Globus pallidus (tissue), 1 donor: ENCODE measurements at places on chromosomes 2 and 18.

GRCh38 chr2:112918256-112918655, 7.3 kb downstream of the IL37 start:
- DNase-seq: no peak

DNA sequence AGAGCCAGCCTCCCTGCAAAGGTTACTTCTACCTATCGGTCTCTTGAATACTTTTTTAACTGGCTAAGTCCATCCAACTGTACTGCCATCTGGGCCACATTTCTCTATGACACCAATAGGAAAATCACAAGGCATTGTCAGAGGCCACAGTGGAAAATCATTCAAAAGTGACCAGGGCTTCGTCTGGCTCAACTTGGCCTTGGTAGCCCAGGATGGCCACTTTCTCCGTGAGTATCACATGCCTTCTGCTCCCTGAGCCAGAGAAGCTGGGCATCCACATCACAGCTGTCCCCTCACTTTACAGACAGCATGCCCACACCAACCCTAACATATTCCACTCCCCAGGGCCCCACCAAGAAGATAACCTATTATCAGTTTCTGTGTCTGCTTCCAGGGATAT, 5.8 kb downstream of the CIB4 start:
- DNase-seq: no peak

- no peak for DNase-seq
These were observed 283.8 kb downstream of the RDH14 start for GRCh38 chr2:18276583-18277075.

- DNase-seq: peak; percentile 45
These were observed 612 bp downstream of the DIPK1C start for GRCh38 chr18:74456349-74457042.

GRCh38 chr2:239871481-239872435, 153.4 kb downstream of the NDUFA10 start:
- DNase-seq: no peak

DNA sequence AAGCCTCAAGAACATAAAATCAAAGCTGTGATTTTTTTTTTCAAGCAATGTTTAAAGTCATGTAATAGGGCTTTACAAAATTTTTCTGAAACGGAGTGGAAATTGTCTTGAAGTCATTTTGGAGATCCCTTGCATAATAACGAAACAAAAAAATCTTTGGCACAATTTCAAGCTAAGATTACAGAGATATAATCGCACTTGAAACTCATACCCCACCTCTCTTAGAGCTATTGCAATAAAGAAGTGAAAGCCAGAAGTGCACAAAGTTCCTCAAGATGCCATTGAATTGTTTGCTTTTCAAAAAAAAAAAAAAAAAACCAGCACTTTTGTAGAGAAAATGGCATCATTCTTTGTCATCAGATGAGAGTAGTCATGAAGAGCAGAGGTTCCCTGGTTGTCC, 152.3 kb downstream of the PAX3 start:
- DNase-seq: no peak

DNA sequence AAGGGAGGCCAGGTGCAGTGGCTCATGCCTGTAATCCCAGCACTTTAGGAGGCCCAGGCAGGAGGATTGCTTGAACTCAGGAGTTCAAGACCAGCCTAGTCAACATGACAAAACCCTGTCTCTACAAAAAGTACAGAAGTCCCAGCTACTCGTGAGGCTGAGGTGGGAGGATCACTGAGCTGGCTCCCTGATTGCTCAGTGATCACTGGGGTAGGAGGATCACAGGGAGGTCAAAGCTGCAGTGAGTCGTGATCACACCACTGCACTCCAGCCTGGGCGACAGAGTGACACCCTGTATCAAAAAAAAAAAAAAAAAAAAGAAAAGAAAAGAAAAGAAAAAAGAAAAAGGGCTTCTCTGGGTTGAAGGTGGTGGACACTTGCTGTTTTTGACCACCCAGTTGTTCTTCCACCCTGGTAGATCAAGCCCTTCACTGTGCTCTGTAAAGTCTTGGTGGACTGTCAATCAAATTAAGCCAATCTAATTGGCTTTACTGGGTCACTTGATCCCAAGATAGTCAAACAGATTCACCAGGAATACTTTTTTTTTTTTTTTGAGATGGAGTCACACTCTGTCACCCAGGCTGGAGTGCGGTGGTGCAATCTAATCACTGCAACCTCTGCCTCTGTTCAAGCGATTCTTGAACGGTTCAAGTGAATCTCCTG, 191.6 kb downstream of the AGPS start:
- no peak for DNase-seq

DNA sequence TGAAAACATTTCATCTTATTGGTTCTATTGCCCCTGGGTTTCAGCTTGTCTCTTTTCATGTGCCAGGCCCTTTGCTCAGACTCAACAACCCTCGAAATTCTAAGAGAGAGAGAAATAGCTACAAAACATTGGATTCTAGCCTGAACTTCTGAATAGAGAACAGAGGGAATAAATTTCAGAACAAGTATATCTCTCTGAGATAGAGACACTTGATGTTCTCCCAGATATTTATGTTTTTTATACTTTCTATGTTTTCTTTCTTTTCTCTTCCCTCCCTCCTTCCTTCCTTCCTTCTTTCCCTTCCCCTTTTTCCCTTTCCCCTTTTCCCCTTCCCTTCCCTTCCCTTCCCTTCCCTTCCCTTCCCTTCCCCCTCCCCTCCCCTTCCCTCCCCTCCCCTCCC, 279.5 kb upstream of the SPRED2 start:
- DNase-seq: no peak
